ENCODE measurements at places on chromosomes 5 and 9.
A peak's percentile ranks its signal among the peaks of the same experiment; 100 is the strongest.

DNA sequence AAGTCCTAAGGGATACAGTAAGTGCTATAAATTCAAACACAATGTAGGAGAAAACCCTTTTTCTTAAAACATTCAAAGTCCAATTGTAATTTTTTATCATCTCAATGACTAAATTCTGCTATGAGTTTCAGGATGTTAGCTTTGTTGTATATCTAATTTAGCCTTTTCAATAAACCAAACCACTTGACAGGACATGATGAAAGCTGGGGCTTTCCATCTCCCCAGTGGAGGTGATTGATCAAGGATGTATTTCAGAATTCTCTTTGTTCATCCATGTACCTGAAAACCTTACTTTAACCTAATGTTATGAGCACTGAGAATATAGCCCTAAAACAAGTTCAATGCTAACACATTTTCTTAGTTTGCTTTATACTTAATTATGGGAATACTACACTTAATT, 639.0 kb upstream of the ITGA1 start:
- DNase-seq = no peak

DNA sequence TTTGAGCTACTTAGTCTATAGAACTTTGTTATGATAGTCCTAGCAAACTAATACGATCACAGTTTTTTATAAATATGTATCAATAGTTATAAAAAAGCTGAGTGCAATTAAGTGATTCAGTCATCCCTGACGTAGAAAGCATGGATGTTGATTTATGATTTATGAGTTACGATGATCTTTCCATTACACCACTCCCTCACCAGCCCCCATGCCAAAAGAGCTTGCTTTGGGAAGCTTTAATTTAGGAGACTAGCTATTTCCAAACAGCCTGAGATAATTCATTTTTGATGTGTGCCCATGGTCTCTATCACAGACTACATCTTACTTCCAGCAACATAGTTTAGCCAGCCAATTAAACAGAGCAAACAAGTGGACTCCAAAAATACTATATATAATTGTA, 256.8 kb downstream of the GABRG2 start:
- no peak for DNase-seq

- no peak for DNase-seq
Observed at GRCh38 chr5:171544913-171545765, 125.7 kb downstream of the FGF18 start.

DNA sequence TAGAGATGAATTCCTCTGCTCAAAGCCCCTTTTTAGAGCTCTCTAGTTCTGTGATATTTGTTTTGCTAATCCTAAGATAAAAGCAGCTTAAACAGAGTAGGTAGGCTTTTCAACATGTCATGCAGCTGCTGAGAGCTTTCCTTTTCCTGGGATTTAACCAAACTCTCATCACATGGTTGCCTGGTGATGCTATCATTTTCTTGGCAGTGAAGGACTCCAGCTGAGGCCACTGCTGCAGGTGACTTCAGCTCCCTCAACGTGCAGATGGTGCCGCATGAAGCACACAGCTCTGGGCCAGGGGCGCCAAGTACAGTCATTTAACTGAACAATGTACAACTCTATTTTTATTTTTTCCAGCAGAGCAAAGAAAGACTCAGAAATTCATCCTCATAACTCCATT, 42.2 kb downstream of the SECISBP2 start:
- no peak for DNase-seq

DNA sequence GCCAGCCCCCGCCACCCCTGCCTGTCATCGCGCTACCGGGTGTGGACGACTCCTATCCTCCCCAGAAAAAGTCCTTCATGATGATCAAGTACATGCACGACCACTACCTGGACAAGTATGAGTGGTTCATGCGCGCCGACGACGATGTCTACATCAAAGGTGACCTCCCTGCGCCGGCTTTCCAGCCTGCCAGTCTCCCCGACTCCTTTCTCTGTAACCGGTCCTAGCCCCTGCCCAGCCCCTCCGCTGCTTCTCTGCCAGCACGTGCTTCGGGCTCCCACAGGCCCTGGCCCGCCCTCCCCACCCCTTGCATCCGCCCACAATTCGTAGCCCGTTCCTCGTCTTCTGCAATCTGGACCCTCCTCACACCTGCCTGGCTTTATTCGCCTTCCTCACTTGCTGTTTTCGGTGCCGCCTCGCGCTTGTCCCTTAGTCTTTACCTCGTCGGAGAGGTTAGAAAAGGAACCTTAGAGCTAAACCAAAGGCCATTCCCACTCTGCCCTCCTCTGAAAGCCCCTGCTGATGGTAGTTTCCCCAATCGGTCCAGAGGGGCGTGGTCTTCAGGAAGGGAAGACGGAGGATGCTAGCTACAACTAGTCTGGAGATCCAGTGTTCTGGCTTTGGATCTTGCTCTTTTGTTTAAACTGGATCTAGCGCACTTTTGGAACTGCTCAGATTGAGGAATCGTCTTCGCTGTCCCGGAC, 1.4 kb downstream of the CHSY3 start:
- no peak for DNase-seq

DNA sequence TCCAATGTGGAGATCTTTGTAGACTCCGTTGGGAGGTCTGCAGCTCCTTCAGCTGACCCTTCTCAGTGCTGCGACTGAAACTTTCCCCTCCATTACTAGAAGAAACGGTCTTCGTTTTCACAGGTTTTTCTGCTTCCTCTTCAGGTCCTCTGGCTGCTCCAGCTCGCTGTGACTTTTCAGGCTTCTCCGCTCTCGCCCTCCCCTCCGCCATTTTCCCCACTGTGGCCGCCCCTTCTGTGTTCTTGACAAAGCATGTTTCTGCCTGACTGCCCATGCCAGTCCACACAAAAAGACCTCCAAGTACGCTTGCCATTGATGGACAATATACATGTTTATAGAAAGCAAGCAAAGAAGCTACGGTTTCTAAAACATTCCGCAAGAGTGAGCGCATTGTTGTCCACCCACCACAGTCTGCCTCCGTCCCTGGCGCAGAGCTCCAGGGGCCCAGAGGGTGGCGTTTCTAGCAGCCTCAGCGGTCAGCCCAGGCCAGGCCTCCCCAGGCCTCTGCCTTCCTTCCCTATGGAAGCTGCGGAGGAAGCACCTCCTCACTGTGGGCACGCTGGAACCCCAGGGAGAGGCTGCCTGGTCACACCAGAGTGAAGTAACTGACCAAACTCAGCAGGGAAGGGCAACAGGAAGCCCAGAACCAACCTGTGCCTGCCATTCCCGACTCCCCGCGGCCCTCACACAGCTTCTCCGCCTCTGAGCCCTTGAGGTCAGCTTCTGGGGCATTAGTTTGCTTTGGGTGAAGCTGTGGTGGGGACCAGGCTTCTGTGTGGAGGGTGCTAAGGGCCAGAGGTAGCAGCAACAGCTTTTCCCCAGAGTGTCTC, 19.9 kb upstream of the S1PR3 start:
- DNase-seq = no peak

DNA sequence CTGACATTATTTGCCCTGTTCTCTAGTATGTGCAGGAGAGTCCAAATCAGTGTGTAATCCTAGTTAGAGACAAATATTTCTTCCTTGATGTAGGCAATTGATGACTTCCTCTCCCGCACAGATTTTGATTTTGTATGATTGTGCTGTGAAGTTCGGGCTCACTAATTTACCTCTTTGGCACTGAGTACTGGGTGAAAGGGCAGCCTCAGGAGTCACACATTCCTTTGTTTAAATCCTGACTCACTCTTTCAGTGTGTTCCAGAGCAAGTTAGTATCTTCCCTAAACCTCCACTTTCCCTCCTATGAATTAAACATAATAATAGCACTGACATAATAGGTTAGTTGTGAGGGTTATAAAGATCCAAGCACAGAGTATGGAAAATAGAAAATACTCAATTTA, 269.7 kb downstream of the ISL1 start:
- no peak for DNase-seq

- peak; percentile 73 for DNase-seq
Observed at GRCh38 chr9:135662758-135663450, at the start of gene LCN9. TSS of gene LCN9 (plus strand) at chr9:135663309. CDS start at chr9:135663322, 13 bp downstream.

DNA sequence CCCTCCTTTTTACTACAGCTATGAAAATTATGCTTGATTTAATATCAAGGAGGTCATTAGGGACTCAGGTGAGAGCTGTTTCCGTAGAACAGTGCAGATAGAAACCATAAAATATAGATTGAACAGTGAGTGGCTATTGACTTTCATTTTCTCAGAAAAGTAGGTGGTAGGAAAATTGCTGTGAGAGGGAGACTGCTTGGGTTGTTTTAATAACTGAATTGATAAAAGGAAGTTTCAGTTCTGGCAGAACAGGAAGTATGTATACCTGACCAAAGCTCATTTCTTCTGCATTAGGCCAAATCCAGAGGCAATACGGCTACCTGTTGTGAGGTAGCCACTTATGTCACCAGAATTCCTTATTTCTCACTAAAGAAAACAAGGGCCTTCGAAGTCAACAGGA, 761.7 kb upstream of the ARRDC3 start:
- no peak for DNase-seq

DNA sequence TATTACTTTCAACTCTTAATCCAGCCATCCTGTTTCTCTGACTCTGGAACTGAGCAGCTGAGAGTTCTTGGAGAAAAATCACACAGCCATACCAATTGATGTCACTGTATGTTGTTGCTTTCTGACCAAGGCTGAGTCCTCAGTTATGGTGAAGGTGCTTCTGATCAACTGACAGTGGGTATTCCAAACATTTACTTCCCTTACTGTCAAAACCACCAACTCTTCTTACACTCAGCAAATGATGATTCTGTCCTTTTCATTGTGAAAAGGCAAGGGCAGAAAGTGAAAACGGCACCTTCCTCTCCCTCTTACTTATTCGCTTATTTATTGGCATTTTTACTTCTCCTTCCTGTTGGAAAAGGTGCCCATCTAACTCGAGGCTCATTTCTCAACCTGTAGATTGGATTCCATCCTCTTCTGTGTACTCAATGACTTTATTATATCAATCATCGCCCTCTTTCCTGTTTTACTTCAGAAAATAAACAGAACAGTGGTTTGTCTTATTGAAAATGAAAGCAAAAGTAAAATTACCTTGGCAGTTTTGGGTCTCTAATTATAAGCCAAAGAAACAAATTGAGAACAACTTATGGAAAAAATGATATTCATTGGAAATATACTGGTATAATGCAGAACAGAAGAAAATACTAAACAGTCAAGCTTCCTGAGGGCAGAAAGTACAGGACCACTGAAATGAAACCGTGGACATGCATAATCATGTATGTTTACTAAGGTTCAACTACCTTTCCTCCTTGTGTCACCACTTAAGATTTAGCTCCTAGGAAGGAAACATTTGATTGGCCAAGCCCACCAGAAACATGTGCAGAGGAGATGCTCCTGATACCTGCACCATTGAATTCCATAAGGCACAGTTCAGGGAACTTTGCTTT, 104.5 kb upstream of the CHD1 start:
- DNase-seq = no peak

DNA sequence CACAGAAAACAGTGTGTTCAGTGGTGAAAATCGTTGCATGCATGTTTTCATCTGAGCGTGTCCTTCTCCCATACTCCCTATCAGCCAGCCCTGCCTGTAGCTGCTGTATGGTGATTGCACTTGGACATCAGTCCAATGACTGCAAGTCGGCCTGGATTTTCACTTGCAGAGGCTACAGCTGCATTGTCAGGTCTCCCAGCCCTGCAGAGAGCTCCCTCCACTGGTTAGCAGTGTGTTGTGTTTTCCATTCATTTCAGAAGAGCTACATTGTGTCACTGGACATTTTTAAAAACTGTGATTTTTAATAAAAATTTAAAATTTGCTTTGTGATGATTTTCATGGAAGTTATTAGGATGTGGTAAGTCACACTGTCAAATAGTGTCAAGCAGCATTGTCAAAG, 96.6 kb downstream of the SYK start:
- DNase-seq = no peak

DNA sequence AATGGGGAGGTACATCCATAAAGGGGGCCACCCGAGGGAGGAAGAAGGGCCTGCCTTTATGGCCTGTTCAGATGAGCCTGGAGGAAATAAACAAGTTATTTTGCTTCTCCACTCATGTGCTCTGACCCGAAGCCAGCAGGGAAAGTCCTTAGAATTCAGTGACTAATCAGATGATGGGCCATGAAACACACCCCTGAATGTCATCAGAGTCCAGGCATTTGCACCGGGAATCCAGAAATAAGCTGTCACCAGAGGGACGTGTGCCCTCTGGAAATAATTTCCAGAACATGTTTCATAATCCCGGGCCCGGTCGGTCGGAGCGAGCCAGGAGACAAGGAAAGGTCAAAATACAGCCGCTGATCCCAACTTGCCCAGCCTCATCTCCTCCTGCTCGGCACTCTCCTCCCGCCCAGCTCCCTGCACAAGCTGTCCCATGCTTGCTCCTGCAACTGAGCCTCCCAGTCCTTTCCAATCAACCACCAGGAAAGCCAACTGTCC, 73.6 kb upstream of the ZNF622 start:
- no peak for DNase-seq

DNA sequence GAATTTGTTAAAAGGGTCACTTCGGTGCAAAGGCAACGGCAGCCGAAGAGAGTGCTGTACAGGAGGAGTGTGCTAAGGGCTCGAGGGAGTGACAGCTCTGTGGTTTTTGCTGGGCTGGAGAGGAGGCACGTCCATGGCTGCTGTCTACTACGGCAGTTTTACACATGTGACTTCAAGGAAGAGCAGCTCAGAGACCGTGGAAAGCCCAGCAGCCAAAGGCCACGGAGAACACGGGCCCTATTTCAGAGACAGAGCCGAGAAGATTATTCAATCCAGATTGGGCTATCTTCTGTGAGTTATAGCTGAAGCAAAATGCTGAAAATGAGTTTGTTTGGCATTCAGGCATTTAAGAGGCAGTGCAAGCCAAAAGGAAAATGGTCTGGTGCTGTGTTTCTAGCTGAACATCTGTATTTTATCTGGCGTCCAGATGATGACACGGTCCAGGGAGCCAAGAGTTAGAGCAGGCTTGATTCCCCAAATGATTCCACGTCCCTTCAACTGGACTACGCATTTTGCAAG, 96.4 kb downstream of the RFK start:
- no peak for DNase-seq

GRCh38 chr9:135711391-135711790, 9.4 kb downstream of the KCNT1 start:
- DNase-seq = no peak

- DNase-seq = no peak
Observed at GRCh38 chr9:92734931-92735635, 29.6 kb downstream of the BICD2 start.

Data from dorsolateral prefrontal cortex (tissue), 122 donors.